ENCODE measurements at places on chromosomes 7 and 10. TPM values are rescaled to one million over a fixed set of nuclear protein-coding genes. Genes with fewer than 3 reads are reported as not detected.

DNA sequence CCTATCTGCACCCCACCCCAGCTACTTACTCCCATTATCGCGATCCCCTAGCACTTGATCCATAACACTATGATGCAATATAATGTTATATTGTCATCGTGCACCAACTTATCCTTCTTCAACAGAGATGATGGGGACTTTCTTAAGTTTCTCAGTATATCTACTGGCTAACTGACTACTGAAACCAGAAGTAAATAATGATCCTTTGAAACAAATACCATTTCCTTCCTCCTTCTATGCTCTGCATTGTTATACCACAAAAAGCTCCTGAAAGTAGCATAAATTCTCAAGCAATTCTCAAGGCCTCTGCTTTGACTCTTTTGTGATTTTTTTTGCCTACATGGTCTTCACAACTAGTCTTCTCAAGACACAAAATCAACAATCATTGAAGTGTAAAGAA lies 68.9 kb downstream of the HTR7 start:
- DNase-seq = no peak
- no peak overlapping the region for H3K27ac ChIP-seq
- no peaks in the 10 kb centered on the region for H3K36me3 ChIP-seq
- H3K4me1 ChIP-seq = no peaks in the 10 kb centered on the region
- H3K4me3 ChIP-seq = no peak overlapping the region

DNA sequence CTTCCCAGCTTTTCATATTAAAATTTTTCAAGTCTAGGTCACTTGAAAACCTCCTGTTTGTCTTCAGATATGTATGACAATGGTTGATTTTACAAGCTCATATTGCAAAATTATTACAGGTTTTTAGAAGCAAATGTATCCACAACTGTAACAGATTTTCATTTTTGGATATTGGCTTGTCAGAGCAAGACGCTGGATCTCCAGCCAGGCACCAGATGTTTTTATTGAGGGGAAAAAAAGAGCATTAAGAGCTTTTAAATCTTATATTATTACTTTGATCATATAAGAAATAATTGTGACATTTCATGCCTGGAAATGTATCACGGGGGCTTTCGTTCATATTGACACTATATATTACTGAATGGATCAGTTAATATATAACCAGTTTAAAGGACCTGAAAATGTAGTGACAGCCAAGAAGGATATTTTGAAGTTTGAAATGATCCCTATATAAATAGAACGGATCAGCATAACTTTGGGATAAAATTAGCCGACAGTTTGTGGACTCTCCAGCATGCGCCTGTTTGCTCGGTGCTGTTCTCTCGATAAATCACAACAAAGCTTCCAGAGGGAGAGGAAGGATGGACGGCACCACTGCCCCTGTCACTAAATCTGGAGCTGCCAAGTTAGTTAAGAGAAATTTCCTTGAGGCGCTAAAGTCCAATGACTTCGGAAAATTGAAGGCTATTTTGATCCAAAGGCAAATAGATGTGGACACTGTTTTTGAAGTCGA lies at the start of gene ASB4:
ASB4 (plus strand) TSS at position 553 of the 733 bp plus-strand sequence; CDS start at position 582, 29 bp downstream.
- H3K27me3 ChIP-seq = no peaks in the 10 kb centered on the region
- no peak for DNase-seq
- no peak within 1 kb of the TSS for H3K4me3 ChIP-seq
- H3K27ac ChIP-seq = no peak within 1 kb of the TSS
- peaks cover 18% of the 10 kb centered on the region for H3K4me1 ChIP-seq

The CTTNBP2 gene
- 22.2 TPM for total RNA-seq

The ST8SIA6 gene
- total RNA-seq = not detected

The ASNS gene
- 281 TPM for total RNA-seq

The C10orf71 gene
- 0.12 TPM for total RNA-seq
